ENCODE measurements at places on chromosomes 4 and X.

DNA sequence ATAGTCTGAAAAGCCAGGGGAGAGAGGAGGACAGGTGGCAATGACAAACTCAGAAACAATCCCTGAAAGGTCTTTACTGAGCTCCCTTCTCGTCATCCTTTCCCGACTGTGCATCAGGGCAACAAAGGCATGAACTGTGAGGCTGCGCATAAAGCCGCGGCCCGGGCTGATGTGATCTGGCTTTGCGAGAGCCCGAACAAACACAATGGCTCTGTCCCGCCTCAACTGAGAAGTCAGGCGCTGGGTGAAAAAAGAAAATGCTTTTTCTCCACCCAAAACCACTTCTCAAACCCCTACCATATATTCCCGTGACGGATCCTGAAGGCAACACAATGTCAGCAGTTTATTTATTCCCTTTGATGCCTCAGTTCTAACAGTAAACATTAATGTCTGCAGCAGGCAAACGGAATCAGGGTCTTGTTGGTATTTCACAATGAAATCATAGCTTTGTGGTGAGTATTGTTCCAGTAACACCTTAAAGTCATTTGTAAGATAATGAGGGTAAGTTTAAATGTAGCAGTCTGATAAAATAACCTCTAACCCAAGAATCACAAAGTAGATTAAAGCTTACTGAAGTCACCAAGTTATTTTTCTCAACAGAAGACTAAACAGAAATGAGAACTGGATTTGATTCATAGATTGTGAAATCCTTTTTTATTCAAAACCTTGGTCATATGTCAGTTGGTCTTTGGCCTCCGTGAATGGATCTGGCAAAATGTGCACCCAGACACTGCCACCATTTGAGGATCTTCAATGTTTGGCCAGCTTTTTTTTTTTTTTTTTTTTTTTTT lies 67.4 kb downstream of the APBB2 start:
- no peak for DNase-seq

DNA sequence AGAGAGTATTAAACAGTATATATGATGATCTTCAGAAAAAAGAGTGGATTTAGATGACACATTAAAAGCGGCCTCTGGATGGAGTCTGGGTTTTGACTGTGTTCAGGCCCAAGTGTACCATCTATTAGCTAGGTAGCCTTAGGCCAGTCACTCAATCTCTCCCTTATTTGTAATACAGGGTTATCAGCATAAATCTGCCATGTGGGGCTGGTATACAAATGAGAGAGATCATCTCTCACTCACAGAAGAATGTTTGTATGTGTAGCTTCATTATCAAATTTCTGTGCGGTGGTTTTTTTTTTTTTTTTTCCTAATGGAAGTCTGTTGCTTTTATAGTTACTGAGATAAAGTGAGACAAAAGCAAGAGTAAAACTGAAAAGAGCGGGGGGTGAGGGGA lies 12.7 kb downstream of the SLC2A9 start:
- DNase-seq, result no peak

- no peak for DNase-seq
Observed at GRCh38 chr4:77314697-77315096, 157.7 kb downstream of the CCNG2 start.

DNA sequence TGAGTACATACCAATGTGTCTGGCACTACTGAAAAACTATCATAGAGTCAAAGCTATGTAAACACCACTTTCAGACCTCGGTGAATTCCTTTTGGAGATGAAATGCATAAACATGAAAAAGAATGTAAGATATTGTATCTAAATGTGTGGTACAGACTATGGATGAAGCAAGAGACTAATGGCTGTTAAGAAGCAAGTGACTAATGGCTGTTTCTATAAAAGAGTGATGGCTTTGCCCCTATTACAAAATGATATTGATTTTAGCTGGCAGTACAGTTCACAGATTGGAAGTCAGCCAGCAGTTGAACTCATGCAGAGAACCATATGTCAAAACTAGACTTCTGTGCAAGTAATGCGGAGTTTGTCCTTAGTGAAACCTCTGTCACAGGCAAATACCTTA lies 359.3 kb downstream of the GRXCR1 start:
- no peak for DNase-seq

DNA sequence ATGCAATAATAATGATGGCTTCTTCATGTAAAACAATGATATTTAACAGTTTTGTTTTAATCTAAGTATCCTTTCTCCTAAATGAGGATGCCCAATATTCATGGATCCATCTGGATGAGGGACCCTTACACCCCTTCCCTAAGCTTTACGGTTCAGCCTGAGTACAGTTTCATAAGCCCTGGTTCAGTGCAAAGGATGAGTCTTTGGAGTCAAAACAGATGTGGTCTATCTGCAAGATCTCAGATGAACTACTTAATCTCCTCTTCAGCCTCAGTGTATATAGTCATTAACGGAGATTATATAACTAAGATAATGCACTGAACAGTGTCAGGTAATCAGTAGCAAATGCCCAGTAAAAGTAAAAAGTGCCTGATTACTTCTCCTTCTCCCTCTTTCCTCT lies 22.1 kb downstream of the ANXA5 start:
- DNase-seq, result no peak

GRCh38 chr4:43776371-43776770 lies 672.2 kb downstream of the KCTD8 start:
- DNase-seq, result no peak

DNA sequence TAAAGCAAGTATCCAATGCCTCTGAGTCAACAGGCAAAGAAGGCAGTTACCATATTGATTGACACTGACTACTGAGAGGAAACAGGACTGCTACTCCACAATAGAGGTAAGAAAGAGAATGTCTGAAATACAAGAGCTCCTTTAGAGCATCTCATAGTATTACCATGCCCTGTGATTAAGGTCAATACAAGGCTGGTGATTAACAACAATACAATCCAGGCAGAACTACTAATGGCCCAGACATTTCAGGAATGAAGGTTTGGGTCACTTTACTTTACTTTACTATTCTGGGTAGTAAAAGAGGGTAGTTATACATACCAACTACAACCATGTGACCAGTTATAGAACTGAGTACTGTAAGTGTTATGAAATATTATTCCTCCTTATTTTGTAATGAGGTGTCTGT lies 44.5 kb downstream of the BRWD3 start:
- no peak for DNase-seq

DNA sequence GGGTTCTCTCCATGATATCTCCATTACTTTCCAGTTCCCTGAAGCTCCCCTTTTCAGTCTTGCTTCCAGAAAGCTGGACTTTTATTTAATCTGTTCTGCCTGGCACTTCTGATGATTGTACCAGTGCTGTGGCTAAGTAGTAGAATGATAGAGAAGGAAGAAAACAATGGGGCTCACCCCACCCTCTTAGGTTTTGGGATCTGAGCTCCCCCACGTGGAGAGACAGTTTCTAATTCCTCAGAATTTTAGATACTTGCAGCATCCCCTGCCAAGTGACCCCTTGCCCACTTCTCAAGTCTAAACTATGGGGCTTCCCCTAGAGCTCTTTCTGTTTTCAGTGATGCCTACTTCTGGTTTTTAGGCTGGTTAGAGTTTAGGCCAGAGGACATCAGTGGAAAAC lies 73.9 kb downstream of the GC start:
- DNase-seq, result no peak

DNA sequence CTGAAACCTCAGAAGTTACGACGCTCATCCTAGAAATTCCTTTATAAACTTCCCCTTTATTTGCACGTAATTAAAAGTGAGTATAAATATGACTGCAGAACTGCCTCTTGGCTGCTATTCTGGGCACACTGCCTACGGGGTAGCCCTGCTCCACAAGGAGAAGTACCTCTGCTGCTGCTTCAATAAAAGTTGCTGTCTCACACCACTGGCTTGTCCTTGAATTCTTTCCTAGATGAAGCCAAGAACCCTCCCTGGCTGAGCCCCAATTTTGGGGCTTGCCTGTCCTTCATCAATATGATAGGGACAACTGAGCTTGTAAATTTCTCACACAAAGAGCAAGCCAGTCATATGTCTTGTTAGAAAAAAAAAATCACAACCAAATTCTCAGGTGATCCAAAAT lies 115.8 kb downstream of the VEGFC start:
- DNase-seq, result no peak

GRCh38 chrX:97685753-97686152 lies 802.0 kb downstream of the RPA4 start:
- no peak for DNase-seq

DNA sequence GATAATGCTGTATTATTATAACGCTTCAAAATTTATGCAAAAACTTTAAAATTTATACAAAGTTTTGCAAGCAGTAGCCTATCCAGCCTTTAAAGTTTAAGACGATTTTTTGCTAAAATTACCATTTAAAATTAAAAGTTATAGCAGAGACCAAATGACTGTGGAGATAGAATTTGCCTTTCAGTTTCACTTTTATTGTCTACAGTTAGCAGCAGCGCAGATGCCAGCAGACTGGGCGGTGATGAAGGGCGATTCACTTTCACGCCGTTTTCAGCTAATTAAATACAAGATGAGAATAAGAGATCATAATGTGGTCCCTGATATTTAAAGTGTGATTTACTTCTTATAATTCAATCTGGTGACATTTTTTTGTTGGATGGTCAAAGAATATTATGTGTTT lies 1381.5 kb upstream of the ADGRL3 start:
- DNase-seq, result no peak

- no peak for DNase-seq
Observed at GRCh38 chr4:173056271-173056670, 112.3 kb upstream of the GALNT7 start.

DNA sequence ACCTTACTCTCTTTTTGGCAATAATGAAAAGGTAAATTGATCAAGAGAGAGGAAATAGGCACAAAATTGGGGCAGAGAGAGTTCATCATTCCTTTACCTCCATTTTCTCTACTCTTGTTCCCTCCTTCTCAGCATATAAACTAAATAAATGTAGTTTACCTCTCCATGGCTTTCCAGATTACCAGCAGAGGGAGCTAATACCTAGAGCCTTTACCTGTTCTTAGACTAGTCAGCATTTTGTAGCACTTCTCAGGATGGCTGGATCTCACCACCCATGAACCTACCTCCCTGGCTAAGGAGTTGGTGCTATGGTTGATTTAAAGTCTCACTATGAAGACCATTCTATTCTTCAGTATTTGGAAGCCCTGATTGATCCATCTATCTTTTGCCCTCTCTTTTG lies 15.7 kb downstream of the OFD1 start:
- no peak for DNase-seq

- no peak for DNase-seq
Observed at GRCh38 chr4:90855111-90855510, 727.9 kb downstream of the CCSER1 start.

DNA sequence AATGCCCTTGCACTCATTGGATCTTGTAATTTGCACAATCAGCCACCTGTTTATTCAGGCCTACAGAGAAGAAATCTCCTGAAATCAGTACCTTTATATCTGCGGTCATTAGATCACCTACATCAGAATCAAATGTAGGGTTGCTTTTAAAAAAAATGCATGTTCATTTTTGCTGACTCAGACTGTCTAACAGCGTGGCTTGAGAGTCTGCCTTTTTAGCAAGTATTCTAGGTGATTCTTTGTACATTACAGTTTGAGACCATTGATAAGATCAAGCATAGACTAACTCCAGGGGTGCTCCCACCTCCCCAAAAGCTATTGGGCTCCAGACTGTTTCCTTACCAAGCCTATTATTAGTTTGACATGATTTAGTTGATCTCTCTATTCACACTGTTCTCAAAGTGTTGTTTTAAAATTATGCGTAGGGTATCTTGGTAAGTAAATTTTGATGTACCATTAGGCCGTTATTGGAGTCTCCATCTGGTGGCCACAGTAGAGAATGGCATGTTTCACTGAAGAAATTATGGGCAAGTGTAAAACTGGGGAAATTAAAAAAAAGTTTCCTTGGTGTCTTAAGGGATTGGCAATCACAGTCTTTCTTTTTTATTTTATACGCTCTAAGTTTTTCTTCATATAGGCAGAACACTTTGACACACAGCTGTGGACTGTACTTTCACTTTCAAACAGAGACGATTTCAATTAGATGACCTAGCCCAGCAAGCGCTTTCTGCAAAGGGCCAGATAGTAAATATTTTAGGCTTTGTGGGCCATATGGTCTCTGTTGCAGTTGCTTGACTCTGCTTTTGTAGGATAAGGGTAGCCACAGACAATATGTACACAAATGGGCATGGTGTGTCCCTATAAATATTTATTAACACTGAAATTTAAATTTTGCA lies 33.7 kb upstream of the MSL3 start:
- DNase-seq, result no peak

DNA sequence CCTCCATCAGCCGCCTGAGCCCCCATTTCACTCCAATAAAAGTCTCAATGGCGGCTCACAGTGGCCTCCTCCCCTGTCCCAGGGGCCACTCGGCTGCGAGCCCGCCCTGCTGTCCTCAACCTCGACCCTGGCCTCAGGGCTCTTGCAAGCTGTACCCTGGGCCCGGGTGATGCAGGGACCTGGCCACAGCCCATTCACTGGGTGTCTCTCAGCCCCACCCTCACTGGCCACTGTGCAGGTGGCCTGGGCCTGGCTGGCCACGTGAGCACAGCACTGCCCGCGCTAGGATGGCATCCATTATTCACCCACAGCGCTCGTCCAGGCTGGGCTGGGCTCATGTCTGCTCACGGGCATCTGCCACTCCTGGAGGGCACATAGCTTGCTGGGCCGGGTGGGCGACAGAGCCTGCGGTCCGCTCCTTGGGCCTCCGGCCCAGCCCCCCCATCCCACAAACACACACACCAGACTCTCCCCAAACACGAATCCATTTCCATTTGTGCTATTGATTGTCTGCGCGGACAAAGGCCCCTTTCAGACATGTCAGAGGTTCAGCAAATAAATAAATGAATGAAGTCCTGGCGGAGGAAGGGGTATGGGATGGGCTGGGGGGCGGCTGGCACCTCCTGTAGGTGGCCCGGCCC lies 16.5 kb upstream of the FGFR3 start:
- DNase-seq, result no peak

GRCh38 chr4:18480928-18481327 lies 459.4 kb upstream of the LCORL start:
- no peak for DNase-seq

DNA sequence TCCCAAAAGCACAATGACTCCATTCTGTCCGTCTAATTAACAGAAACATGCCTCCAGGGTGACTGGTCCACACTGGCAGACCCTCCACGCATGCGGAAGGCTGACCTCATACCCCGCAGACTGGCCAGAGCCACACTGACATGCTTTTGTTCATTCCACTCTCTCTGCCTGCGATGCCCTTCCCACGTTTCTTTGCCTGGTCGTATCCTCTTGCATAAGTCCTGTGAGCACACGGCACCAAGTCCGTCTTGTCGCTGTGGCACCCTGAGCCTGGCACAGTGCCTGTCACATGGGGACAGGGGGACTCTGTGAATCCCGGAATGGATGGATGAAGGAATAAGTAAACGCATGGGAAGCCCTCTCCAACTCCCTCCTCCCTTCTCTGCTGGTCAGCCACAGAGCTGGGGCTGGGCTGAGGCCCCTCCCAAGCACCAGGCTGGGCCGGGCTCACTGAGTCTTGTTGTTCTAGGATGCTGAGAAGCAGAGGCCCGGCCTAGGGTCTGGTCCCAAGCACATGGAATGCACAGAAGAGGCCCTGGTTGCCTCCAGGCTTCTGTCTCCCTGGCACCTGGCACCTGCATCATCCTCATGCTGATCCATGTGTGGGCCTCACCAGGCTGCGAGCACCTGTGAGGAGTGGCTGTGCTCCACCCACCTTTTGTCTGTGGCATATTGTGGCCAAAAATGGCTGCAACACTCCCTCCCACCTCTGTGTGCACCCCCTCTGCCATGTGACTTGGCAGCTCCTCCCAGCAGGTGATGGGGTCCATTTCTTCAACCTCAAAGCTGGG lies 38.9 kb upstream of the C4orf50 start:
- no peak for DNase-seq
